GM12864 (cell line): ENCODE measurements at places on chromosomes 3 and 15.

- DNase-seq = no peak
Measured at GRCh38 chr3:147903026-147903425, 493.9 kb downstream of the ZIC1 start.

DNA sequence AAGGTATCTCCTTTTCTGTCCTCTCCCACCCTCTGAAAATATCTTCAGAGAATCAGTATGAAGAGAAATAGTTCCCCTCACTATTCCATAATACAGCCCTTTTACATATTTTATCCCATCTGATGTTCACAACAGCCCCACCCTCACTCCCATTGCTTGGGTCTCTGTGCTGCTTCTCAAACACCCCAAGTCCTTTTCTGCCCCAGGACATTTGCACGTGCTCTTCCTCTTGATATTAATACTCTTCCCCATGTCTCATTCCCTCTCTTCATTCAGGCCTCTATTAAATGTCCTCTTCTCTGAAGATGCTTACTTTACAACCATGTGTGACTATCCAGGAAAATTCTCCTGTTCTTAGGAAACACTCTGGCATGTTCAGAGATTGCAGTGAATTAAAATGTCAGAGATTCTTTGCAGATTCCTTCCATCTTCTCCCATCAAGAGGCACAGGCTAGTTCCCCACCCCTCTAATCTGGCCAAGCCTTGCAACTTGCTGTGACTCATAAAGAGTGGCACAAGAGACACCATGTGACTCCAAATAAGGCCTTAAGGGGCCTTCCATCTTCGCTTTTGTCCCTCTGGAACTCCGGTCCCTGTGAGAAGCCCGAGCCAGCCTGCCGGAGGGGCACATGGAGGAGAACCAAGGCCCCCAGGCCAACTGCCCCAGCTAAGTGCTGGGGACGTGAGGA is 128.5 kb downstream of the CHSY1 start:
- no peak for DNase-seq

- DNase-seq = no peak
Measured at GRCh38 chr3:52393959-52394670, 50.8 kb downstream of the SEMA3G start.

DNA sequence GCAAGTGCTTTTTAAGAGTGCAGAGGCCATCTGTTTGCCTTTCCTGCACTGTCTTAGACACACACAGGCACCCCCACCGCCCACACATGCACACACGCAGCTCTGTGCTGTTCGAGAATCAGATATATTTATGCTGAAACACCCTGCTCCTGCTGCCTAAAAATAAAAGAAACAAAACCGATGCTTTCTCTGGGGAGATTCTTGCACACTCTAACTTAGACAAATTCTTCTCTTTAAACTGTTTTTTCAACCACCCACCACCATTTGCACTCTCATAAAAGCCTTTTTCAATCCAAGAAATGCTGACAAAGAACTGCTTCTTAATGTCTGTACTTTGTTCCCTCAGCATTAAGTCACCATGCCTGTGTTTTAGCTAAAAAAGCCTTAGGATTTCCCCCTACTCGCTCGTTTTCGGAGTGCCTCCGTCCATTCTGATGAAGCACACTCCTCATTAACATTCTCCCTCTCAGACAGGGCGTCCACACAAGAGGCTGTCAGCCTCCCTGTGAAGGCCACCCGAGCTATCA is 26.2 kb downstream of the SLC12A8 start:
- peak; percentile 73 for DNase-seq

GRCh38 chr3:73094129-73094528 is 32.7 kb downstream of the EBLN2 start:
- no peak for DNase-seq

- peak; percentile 55 for DNase-seq
Measured at GRCh38 chr3:171248426-171249111, 211.6 kb downstream of the TNIK start.

DNA sequence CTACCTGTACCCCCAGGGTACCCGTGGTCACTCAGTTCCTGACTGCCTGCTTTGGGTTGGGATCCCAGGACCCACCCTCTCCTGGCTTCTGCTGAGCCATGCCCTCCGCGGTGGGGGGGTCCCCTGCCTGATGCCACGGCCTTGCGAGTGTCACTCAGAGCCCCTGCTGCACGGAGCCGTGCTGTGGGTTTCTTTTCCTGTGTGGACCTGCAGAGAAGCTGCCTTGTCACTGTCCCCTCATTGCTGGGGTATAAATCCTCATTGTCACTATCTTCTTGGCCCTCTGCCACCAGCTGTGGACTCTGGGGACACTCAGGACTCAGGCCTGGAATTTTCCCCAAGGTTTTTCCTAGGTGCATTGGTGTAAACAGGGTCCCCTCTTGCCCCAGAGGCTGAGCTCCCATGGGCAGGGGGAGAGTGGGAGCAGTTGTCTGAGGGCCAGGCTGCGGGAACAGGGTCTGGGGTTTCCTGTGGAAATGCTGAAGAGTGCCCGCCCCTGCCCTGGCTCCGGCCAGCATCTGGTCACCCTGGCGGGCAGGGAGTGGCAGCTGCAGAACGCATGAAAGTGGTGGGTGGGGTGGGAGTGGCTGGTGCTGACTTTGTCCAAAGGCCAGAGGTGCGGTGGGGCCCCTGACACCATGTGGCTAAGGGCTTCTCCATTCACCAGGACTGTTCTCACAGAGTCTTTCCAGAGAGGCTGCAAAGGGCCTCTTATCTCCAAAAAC is 191.7 kb downstream of the GOLGA6L6 start:
- DNase-seq = no peak

DNA sequence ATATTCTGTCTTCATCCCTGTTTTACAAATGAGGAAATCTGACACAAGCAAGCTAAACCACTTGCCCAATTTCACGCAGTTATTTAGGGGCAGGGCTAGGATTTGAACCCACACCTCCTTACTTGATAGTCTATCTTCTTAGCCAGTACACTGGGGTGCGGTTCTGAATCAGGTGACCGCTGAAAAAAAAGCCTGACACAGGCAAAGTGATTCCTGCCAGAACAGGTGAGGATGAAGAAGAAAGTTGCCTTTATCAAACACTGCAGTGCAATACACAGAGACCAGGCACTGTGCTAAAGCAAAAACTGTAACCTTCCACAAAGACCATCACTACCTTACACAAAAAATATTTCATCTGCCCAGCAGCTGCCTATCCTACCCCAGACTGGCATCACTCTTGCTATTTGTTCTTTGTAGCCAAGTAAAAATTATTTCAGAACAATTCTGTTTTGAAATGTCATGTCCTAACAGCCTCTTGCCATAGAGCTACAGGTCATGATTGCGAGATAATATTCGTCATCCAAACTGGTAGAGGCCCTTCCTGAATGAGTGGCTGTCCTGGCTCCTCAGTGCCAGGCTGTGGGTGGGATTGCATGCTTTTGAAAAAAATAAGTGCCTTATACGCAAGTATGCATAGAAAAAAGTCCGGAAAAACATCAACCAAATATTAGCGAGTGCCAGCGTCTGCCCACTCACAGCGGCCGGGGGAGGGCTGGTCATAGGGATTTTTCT is 142.3 kb upstream of the TPM1 start:
- DNase-seq = no peak

GRCh38 chr3:147367676-147368075 is 38.7 kb downstream of the ZIC4 start:
- DNase-seq = no peak

- no peak for DNase-seq
Measured at GRCh38 chr3:15936312-15936711, 138.5 kb upstream of the ANKRD28 start.
